ENCODE measurements at places on chromosomes 3 and 15.

GRCh38 chr3:127978636-127979035, 63.6 kb downstream of the KBTBD12 start:
- no peak for DNase-seq

GRCh38 chr3:41348401-41348800, 149.1 kb downstream of the CTNNB1 start:
- DNase-seq = no peak

GRCh38 chr3:52811452-52812011, 16.9 kb downstream of the ITIH3 start:
- DNase-seq = no peak

DNA sequence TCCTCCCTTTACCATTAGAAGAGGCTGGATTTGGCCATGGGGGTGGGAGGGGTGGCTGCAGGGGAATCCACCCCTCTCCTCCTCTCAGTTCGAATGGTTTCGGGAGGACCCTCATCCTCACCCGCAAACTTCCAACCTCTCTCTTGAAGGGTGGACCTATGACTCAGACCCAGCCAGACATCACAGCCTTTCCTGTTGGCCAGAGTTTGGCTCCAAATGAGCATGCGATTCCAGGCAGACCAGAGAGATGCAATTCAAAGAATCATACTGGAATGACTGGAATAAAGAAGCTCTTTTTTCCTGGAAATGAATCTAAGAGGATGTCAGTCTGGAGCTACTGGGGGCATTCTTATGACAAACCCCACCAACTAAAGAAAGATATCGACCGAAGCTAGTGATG, 516.7 kb upstream of the MDFIC2 start:
- no peak for DNase-seq

DNA sequence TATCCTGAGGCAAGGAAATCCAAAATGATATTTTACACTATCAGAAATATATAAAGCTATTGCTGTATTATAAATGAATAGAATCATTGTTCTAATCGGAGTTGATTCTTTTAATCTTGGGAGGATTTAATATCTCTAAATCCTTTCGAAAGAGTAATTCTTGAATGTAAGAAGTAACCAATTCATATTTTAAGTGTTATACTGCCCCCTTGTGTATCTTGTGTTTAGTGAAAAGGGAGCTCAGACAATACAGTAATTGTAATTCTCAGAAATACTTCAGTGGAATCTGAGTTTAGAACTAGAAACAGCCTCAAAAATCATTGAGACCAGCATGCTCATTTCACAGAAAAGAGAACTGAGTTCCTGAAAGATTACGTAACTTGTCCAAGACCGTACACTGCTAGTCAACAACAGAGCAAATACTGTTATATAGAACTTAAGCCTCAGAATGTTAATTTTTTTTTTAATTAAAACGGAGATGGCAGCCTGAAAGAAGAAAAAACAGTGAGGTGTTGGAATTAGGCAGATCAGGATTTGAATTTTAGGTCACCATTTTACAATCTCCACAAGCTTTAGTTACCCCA, 42.9 kb downstream of the PLCH1 start:
- DNase-seq = peak; percentile 16

DNA sequence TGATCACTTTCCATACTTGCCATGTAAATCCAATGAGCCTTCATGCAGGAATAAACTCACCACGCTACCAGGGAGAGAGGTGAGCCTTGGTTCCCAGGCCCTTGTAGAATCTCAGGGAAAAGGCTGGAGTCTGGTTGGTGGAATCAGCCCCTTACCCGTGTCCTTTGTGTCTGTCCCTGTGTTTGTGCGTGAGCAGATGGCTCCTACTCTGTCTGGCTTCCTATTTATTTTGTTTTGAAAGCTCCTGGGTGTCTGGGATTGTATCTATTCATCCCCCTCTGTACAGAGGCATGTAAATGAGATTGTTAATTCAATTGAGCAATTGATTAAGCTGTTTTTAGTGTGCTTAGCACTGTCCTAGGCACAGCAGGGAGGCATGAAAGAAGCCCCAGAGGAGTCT, 278.1 kb downstream of the THSD4 start:
- no peak for DNase-seq

GRCh38 chr15:74865316-74865715, 7.8 kb downstream of the SCAMP2 start:
- DNase-seq = no peak

DNA sequence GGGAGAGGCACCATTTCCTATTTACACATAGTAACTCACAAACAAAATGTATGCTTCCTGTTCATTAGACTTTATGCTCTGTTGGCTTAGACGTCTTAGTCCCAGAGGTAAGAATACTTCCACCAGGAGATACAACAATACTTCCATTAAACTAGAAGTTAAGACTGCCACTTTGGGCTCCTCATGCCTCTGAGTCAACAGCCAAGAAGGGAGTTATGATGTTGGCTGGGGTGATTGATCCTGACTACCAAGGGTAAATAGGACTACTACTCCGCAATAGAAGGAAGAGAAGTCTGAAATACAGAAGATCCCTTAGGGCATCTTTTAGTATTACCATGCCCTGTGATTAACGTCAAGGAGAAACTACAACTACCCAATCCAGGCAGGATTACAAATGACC, 43.5 kb upstream of the ABI3BP start:
- DNase-seq = no peak

DNA sequence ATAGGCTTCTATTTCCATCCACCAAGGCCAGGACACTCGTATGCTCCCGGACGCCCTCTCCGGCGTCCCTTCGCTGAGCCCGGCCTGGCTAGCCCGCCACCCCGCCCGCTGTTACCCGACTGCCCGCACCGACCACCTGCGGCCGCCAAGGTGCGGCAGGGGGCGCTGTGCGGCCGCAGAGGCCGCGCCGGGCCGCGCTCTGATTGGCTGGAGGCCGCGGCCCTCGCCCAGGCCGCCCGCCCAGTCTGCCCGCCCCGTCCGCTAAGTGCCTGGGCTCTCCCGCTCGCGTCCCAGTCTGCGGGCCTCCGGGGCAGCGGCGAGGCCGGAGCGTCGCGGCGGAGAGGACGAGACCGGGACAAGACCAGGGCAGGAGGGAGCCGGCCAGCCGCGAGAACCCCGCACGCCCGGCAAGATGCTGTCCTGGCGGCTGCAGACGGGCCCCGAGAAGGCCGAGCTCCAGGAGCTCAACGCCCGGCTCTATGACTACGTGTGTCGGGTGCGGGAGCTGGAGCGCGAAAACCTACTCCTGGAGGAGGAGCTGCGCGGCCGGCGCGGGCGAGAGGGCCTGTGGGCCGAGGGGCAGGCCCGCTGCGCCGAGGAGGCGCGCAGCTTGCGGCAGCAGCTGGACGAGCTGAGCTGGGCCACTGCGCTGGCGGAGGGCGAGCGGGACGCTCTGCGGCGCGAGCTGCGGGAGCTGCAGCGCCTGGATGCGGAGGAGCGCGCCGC, at the start of gene SYNM:
TSS of gene SYNM (plus strand) at position 293 of the 726 bp plus-strand sequence. CDS start at position 413, 120 bp downstream.
- peak; percentile 89 for DNase-seq

DNA sequence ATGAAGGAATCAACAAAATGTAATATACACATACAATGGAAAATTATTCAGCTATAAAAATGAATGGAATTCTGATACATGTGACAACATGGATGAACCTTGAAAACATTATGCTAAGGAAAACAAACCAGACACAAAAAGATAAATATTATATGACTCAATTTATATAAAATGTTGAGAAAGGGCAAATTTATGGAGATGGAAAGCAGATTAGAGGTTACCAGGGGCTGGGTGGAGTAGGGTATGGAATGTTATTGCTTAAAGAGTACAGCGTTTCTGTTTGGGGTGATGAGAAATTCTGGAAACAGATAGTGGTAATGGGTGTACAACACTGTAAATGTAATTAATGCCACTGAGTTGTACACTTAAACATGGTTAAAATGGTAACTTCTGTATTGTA, 50.9 kb downstream of the EMC4 start:
- DNase-seq = no peak

DNA sequence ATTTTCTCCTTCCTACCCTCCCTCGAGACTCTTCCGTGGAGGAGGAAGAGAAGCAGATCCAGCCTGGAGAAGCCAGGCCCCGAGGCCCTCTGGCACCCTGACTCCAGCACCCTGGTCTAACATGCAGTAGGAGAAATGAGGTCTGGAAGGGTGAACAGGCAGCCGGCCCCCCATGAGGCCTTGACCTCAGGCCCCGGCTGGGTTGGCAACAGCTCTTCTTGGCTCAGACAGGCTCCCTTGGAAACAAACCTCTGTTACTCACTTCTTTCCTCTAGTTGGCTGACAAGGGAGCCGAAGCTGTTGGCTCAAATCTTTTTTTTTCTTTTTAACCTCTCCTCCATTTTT, 73.4 kb downstream of the CPN2 start:
- DNase-seq = peak; percentile 70

- no peak for DNase-seq
Observed at GRCh38 chr15:82105451-82106215, 59.8 kb upstream of the MEX3B start.

Data from right kidney (tissue), 9 donors.